ENCODE measurements at places on chromosomes 1 and 21.

- no peak for DNase-seq
Measured at GRCh38 chr1:180366371-180367068, 135.9 kb downstream of the ACBD6 start.

DNA sequence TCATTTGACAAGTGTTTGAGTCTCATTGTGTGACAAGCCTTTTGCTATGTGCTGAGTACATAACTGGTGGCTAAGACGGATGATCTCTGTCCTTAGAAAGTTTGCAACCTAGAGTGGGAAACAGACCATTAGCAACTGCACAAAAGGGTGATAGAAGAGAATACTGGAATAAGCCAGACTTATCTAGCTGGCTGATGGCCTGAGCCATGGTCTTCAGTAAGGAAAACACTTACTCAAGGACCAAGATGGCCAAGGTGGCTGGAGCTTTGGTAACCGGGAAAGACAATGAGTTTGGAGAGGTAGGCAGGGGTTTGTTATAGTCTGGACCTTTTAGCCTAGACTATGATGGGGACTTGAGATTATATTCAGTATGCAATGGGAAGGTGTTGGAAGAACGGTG, 1.6 kb upstream of the TAF12 start:
- DNase-seq: no peak

- DNase-seq: no peak
Measured at GRCh38 chr1:98340511-98340910, 321.0 kb upstream of the SNX7 start.

GRCh38 chr1:230141021-230141648, 74.1 kb downstream of the GALNT2 start:
- DNase-seq: peak; percentile 23

GRCh38 chr1:197738927-197739326, 36.4 kb downstream of the DENND1B start:
- DNase-seq: no peak

GRCh38 chr1:17551755-17552234, 12.3 kb downstream of the ARHGEF10L start:
- DNase-seq: no peak

DNA sequence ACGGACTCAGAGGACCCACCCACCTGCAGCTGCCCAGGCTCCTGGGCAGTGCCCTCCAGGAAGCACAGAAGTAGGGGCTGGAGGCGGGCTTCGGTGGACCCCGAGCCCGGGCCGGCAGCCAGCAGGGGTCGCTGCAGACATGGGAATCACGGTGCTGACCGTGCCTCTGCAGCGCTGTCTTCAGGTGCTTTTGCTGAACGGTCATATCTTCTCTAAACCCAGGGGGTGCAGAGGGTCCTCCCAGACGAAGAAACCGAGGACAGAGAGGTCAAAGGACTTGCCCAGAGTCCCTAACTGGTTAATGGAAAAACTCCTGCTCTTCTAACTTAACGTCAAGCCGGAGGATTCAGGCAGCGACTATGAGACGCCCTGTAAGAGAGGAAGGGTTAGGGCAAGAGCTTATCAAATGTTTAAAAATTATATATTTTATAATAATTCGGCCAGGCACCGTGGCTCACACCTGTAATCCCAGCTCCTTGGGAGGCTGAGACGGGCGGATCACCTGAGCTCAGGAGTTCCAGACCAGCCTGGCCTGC, 21.5 kb upstream of the LEFTY2 start:
- no peak for DNase-seq

GRCh38 chr1:185367218-185367617, 50.2 kb upstream of the IVNS1ABP start:
- no peak for DNase-seq

- DNase-seq: no peak
Measured at GRCh38 chr1:219247441-219247840, 73.8 kb downstream of the LYPLAL1 start.

DNA sequence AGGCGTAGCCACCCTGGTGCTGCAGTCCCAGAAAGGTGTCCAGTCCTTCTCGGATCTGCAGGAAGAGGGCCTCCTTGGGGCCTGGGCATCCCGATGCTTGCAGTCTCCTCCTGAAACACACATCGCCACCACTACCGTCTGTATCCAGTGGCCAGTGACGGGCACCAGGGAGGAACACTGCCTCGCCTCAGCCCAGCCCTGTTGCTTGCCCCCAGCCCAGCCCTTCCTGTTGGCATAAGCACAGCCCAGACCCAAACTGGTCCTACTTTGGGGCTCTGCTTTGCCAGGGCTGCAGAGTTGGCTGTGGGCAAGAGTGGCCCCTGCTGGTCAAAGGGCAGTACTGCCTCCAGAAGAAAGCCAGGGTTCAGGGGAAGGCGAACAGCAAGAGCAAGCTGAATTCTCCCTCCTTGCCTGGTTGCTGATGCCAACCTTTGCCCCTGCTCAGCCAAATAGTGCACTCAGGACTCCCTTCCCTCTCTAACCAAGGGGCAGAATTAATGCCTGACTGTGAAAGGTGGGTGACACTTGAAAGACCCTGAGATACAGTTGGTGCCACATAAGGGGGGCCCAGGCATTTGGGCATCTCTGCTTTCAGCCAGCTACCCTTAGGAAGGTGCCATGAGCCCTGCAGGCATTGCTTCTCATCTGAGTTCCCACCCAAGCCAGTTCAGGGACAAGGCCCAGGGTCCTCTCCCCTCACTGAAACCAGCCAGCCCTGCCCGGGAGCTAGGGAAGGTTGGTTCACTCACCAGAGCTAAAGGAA, 11.1 kb upstream of the ARHGEF2 start:
- DNase-seq: no peak

DNA sequence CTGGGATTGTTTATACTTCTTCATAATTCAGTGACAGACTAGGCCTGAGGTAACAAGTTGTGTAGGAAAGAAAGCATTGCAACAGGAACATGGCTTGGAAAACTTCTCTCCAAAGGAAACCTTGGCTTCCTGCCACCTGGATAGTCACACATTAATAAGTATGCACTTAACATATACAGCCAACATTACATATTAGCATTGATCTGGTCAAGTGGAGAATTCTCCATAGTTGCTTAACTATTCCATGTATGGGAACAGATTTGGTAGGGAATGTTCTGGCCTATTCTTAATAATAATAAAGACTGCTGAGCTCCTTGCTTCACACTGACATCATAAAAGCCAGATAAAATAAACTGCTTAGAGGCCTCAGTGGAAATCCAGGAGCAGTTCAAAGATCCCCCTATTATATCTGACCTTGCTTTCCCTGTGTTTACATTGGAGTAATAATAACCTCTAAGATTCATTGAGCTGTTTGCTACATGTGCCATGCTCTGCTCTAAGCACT, 27.2 kb upstream of the NFIA start:
- no peak for DNase-seq

DNA sequence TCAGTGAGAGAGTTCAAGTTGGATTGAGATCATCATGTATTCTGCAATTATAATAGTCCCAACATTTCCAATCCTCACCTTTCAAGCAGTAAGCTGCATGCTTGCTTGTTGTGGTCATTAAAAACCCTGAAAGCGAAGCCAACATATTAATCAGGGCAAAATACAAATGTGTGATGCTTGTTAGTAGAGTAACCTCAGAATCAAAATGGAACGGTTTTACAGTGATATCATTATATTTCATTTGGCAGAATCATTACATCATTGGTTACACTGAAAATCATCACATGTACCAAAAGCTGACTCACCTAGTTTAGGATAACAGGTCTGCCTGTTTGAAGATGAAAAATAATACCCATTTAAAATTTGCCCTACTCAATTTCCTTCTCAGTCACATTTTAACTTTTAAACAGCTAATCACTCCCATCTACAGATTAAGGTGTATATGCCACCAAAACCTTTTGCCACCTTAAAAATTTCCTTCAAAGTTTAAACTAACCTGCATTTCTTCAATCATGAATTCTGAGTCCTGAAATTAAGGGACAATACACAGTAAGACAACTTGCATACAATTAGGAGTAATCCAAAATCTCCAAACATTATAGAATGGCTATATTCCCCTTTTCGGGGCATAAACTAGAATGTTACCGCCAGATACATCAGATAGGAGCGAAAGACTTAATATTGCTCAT, 3.5 kb downstream of the GAS5 start:
- no peak for DNase-seq

GRCh38 chr1:243547891-243548290, 292.1 kb downstream of the SDCCAG8 start:
- no peak for DNase-seq

GRCh38 chr21:36990508-36991205, 15.8 kb upstream of the RIPPLY3 start:
- DNase-seq: no peak

- no peak for DNase-seq
Measured at GRCh38 chr1:248844526-248844925, 6.5 kb downstream of the ZNF672 start.

DNA sequence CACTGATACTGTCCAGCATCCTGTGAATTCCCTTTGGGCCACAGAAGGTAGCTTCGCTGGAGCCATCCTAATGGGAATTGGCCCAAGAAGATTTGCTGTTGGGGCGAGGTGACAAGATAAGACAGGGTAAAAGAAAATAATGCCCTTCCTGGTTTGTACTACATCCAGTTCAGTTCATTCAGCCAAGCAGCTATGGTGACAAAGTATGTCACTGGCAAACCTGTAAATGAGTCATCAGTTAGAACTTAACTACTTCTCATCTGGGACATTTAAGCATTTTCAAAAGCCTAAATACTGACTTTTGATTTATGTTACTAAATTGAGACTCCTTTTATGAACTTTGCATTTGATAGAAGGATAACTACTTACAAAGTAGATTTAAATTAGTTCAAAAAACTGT, 54.2 kb downstream of the WDR64 start:
- DNase-seq: no peak

- no peak for DNase-seq
Measured at GRCh38 chr1:89363196-89363595, 663 bp upstream of the GBP6 start.

DNA sequence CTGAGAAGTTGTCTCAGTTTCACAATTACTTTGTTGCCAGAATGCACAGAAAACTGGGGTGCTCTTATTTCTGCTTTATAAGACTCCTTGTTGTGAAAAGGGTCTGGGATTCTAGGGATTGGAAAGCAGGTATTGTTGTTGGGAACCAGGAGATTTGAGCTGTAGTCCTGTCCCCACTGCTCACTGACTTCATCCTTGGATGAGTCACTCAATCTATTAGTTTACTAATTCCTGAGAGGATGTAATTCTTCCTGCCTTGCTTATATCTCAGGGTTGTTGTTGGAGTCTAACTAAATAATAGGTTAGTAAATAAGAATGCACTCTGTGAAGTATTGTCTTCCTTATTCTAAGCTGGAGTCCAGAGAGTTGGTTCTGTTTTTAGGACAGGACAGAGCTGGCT, 172.5 kb upstream of the GALNT2 start:
- DNase-seq: no peak

GRCh38 chr1:112594208-112594876, 24.6 kb downstream of the ST7L start:
- no peak for DNase-seq

DNA sequence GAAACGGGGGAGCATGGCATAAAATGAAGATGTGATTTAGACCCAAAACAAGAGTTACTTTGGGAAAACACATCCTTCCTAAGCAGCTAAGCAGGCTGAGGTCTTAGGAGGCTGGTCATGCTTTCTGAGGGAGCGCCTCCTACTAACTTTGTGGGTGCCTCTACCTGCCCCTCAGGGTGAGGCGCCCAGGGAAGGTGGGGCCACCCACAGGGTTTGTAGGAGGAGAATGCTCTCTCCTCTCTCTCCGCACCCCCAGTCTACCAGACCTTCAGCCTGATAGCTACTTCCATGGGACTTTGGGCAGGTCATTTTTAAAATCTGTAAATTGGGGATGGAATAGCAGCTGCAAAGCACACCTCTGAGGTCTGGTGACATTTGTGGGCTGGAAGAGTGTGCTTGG, 23.8 kb downstream of the SLC27A3 start:
- no peak for DNase-seq

GRCh38 chr1:1968767-1969504, 34.6 kb downstream of the CFAP74 start:
- no peak for DNase-seq

DNA sequence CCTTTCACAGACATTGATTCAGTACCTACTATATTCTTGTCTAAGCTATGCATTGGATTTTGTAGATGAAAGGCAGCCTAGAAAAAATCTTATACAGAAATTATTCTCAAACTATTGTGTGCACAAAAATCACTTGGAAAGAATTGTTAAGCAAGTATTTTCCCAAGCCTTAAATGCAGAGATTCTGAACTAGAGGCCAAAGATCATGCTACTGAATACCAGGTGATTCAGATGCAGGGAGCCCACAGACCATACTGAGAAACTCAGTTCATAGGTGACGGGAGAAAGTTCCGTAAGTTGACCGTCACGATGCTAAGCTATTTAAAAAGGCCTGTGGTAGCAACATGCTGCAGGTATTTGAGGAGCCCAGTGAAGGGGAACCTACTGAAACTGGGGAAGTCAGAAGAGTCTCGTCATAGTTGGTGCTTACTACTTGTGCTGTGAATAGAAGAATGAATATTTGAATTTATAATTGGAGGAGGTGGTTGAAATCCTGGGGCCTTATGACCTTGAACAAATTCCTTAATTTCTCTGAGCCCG, 150.8 kb downstream of the NFIA start:
- no peak for DNase-seq

DNA sequence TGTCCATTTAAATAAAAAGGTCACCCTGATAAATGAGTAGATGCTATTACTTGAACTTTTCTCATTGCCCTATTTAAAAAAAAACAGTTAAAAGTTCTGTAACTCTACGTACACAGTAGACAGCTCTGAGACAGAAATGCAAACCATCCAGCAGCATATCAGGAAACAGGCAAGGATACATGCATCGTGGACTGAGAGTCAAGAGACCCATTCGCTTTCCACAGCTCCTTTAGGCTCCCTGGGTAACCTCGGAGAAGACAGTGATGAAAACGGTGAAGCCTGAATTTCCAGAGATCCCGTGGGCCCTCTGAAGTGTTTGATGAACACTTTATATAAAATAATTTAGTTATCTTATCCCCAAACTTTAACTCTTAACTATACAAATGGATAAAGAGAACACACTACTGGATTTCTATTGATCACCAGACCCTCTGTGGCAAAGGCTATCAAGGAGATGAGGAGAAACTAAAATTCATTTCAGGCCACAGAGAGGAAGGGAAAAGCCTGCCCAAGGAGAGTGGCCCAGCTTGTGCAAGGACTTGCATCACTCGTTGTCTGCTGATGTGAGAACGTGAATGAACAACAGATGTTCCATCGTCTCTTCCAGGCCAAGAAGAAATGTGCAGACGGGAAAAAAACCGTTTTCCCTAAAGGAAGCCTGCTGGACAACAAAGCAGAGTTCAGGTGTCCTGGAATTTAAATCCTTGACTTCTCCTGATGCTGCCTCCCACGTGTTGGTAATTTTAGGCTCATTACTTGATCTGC, 131.0 kb downstream of the TGFBR3 start:
- no peak for DNase-seq

DNA sequence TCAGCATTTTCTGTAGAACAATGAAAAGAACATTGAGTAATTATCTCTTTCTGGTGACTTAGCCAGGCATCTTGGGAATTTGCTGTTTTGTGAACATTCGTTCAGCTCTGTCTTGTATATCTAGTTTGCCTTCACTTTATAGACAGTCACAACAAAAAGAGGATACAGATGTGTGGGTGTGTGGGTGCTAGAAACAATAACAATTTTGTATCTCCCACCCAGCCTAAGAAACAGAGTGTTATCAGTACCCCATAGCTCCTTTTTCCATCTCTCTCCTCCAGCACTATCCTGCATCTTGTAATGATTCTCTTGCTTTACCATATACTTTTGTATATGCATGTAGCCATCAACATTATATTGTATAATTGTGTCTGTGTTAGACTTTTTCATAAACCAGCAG, 33.0 kb downstream of the AK4 start:
- no peak for DNase-seq

All from GM04503 (cell line).